Fibroblast of pulmonary artery (primary cell): ENCODE measurements at places on chromosomes 3 and 15.
A peak's percentile ranks its signal among the peaks of the same experiment; 100 is the strongest.

- DNase-seq, result peak; percentile 87
These were observed 13.4 kb upstream of the SCN10A start for GRCh38 chr3:38829404-38829803.

- no peak for DNase-seq
These were observed 569.6 kb downstream of the NTRK3 start for GRCh38 chr15:87686841-87687522.

DNA sequence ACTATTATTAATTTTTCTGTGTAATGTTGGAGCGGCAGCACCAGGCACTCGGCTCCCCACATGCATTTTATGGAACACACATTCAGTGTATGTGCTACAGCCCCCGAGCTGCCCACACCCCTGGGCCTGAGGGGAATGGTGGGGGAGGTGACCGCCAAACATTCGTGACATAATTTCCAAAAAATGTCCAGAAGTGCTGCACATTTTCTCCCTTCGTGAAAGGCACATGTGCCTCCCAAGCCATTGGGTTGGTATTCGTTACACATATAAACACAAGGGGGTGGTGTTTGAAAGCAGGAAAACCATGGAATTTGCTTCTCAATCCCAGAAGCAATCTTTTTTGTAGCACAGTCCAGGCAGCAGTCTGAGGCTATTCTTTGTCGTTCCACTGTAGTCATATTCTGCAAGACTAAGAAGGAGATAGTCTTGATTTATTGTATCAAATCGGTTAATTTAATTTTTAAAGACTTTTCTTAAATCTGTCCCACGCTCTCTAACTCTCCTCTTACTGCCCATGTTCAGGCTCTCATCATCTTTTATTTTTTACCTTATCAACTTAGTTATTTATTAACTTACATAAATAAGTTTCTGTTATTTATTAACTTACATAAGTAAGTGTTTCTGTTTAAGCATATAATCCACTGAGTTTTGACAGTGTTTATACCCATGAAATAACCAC is 39.2 kb upstream of the POLR2M start:
- DNase-seq, result peak; percentile 83

DNA sequence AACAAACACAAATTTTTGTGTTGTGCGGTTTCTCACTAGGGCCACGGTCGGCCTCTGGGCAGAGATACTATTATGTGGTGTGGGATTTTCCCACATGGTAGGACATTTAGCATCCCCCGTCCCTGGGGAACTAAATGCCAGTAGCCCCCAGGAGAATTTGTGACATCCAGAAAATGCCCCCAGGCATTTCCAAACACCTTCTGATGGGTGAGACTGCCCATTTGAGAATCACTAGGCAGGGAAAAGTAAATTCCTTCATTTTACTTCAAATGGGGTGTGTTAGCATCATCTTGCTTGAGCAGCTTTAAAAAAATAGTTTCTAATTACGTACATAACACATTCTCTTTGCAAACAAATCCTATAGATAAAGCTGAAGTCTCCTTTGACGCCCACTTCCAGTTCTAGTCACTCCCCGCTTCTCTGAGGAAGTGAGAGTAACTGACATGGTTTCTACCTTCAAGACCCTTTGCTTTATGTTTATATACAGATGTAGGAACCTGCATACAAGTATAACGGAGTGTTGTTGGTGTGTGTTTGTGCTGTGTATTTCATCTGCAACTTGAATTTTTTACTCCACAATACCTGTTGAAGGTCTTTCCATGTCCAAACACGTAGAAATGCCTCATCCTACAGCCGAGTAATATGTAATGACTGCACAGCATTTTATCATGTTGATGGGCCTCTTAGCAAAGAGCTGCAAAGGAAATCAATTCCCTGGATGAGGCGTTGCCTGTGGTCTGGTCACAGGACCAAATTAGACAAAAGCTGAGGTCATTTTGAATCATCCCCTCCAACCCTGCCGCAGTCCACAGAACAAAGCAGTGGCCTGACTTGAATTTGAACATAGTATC is 31.4 kb upstream of the ZBTB38 start:
- DNase-seq, result peak; percentile 93

GRCh38 chr3:103112273-103112672 is 677.5 kb downstream of the ZPLD1 start:
- DNase-seq, result no peak

- DNase-seq, result peak; percentile 96
These were observed 419.5 kb upstream of the NAALADL2 start for GRCh38 chr3:174439331-174440252.

DNA sequence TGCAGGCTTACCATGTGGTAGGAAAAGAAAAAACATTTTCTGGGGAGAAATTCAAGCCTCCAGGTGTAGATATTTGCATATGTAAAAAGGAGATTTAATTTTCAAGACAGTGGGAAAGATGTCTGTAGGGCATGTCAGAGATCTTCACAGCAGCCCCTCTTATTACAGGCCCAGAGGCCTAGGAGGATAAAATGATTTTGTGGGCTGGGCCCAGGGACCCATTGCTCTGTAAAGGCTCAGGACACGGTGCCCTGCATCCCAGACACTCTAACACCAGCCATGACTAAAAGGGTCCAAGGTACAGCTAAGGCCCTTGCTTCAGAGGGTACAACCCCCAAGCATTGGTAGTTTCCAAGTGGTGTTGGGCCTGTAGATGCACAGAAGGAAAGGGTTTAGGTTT is 680.1 kb downstream of the IGSF11 start:
- DNase-seq, result no peak

- no peak for DNase-seq
These were observed 834.5 kb downstream of the ZPLD1 start for GRCh38 chr3:103269287-103269686.

GRCh38 chr3:159789742-159790635 is 198.6 kb upstream of the IL12A start:
- no peak for DNase-seq

DNA sequence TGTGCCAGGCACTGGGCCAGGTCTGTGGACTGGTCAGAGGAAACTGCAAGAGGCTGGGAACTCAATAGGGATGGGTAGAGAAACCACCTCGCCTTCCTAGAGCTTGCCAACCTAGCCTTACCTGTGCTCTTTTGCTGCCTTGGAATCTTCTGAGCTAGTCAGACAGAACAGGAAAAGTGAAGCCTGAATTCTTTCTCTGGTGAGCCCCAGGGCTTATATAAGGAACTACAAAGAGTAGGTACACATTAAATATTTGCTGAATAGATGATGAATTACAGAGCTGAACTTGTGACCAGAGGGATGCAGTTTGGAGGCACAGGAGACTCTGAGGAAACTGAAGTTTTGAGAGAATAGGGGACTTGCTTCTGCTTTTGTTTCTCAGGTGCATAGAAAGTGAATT is 15.6 kb upstream of the FBXW12 start:
- DNase-seq, result no peak

DNA sequence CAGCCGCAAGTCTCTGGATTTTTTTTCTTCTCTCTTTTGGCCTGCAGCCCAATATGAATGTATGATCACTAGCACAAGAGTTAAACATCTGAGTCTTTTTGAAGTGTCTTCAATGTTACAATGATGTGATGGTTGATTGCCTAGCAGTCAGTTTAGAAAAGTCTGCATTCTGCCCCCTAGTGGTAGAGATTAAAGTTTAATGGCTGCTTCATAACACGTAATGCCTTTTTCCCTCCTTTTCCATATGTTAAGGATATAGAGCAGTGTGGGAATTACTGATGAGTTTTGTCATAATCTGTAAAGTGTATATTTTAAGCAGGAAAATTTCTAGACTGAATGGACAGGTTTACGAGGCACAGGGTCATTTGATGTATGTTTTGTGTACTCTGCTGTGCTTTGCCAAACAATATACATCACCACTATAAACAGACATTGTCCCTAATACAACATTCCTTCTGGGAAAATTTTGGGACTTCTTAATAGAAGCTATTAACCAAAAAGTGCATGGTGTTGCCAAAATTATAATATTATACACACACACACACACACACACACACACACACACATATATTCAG is 1038.5 kb upstream of the NR2F2 start:
- DNase-seq, result peak; percentile 57

- DNase-seq, result no peak
These were observed 205.9 kb downstream of the ZIC1 start for GRCh38 chr3:147615035-147615434.

DNA sequence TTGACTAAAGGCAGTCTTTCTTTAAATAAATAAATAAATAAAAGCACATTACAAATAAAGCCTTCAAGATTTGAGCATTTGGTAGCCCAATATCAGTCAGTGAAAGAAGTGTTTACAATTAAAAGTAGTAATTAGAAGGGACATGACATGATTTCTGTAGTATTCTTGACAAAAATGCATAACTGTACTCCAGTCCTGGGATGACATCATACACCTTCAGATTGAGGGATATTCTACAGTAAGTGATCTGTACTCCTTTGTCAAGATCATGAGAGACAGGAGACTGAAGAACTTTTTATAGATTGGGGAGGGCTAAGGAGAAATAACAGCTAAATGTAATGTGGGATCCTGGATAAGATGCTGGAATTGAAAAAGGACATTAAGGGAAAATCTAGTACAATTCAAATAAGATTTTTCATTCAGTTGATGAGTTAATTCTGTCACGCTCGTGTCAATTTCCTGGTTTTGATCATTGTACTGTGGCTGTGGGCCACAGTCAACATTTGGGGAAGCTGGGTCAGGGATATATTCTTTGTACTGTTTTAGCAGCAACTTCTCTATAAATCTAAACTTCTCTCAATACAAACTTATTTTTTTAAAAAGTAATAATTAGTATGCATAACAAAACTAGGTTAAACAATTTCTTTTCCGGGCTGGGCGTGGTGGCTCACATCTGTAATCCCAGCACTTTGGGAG is 314.8 kb downstream of the PTPRG start:
- no peak for DNase-seq

DNA sequence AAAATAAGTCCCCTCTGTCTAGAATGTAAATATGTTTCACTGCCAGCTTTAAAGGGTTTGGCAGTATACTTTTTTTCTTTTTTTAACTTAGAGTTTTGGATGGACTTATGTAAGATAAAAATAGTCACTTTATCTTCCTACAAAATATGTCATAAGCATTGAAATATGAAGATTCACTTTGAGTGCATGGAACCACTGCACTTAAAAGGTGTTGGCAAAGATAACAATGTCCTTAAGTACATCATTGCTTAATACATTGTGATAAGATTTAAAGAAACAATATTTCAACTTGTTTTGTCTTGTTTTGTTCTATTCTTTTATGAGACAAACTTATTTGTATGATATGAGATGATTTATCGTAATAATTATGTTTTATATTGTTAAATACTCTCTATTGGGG is 66.3 kb upstream of the NAALADL2 start:
- DNase-seq, result no peak

GRCh38 chr3:101224739-101225138 is 95.6 kb downstream of the IMPG2 start:
- DNase-seq, result no peak

DNA sequence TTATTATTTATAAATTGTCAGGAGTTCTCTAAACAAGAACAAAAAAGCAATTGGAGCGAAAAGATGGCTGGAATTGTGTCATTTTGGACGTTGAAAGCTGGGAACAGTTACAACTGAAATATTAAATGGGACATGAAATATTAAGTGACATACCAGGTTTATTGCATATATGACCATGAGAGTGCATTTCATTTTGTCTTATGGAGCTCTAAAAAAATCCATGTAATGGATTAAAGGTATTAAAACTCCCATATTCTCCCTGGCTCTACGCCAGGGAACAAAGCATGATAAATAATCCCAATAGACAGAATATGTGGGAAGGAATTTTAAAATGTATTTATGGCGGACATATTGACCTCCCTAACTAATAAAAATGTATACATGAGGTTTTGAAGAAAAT is 17.7 kb downstream of the RARB start:
- DNase-seq, result no peak

DNA sequence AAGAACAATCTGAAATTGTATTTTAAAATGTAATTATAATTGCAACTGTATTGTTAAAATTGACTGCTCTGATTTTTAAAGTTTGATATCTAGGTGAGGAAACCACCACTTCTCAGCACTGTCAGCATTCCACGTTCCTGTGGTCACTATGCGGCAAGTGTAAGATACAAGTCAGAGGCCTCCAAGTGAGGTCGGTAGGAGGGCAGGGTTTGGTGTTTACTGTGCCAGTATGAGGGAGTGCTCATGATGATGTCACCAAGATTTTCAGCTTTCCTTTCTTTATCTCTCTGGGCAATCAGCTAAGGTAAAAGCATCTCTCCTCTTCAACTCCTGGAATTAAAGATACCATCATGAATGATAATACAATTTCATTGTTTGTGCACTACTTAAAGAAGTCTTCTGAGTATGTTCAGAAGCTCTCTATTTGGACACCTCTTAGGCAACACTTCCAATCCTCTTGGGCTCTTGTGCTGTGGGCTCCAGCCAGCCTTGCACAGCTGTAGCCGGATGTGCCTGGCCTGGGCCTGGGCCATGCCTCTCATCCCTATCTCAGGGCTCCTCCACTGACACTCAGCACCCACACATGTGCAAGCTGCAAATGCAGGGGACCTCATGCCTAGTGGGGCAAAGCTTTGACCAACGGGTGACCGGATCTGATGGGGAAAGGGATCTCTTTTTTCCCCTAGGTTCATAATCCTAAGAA is 42.9 kb downstream of the CCR3 start:
- DNase-seq, result no peak

DNA sequence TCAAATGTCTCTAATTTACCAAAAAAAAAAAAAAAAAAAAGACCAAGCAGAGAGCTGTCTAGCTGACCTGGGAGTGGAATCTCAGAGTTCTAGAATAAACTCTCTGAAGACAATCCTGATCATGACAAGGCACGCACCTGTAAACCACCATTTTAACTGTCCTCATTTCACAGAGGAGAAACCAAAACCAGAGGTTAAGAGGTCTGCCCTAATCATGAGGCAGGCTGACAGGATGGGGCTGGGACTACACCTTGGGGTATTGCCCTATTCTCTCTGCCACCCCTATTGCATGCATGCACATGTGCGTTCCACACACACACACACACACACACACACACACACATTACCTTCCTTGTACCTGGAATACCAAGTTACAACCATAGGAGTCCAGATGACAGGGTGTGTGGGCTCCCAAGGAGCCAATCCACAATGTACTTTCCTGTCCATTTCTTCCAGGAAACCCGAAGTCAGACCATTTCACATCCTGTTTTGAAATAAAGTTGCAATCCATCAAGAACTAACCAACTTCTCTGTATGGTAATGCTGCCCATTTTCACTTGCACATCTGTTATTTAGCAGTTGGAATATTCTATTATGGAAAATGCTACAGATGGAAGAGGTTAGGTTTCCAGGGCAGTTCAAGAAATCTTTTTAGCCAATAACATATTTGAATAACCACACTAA is 34.6 kb downstream of the HSPBAP1 start:
- peak; percentile 49 for DNase-seq

GRCh38 chr3:124800511-124801258 is 70.4 kb downstream of the UMPS start:
- peak; percentile 81 for DNase-seq

DNA sequence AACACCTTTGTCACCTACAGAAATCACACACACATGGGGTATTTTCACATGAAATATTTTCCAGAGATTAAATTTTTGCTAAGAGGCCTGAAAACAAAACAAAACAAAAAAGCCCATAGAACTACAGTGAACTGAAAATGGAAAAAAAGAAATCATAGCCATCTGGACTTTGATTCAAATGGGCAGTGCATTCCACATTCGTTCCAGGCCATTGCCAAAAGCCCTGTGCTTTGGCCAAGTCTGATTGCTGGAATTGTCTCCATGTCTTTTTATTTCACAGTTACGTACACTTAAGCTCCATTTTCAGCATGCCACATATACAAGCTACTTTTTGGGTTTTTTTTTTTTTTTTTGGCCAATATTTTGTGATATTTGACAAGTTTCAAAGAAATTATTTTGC is 47.1 kb downstream of the TFG start:
- DNase-seq, result no peak
